ENCODE measurements at places on chromosomes 1 and 21.

DNA sequence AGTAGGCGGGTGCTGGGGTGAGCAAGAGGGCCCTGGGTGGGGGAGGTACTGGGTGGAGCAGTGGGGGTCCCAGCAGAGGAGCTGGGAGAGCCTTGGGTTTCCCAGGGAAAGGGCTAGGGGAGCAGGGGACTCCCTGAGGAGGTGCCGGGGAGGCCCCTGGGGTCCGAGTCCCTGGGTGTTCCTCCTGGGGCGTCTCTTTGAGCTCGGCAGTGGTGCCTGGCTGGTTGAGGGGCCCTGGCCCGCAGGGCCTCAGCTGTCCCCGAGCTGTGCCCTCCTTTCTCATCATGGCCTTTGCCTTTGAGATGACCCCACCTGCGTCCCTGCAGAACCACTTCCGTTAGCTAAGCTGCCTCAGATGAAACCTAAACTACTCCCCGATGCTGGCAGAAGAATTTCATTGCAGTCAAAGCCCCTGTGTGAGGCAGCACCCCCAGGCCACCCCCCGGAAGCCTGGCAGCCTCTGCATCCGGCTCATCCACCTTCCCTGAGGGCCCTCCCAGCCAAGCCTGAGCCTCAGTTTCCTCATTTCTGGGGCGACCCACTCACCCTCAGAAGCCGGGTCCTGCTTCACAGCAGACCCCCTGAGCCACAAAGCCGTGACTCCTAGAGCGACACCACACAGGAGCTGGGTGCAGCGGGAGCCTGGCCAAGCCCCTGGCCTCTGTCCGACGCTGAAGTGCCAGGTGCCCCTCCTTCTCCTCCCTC lies 43.5 kb upstream of the TRAPPC10 start:
- DNase-seq, result no peak

DNA sequence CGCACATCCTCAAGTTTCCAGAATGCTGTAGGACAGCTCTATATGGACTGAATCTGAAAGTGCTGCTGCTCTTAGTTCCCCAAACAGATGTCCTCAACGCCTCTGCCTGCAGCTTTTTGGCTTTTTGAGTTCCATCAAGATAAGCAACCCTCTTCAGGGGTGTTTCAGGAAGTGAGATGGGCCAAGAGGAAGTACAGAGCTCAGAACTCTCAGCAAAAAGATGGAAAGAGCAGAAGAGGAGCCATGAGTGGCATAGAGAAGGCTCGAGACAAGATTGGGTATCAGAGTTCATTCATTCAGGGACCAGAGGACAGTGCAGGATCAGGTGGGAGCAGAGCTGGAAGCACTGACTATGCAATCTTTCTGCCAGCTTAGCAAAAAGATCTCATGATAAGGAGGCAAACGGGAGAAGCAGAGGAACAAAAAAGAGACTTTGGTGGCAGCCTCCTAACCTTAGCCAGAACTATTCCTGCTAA lies at the start of the genes ADORA3 and TMIGD3:
ADORA3 (minus strand) TSS at position 49 of the 476 bp plus-strand sequence. CDS start 279 bp downstream, outside the sequence.
TMIGD3 (minus strand) TSS at position 49 of the 476 bp plus-strand sequence. CDS start 279 bp downstream, outside the sequence.
- DNase-seq, result no peak

DNA sequence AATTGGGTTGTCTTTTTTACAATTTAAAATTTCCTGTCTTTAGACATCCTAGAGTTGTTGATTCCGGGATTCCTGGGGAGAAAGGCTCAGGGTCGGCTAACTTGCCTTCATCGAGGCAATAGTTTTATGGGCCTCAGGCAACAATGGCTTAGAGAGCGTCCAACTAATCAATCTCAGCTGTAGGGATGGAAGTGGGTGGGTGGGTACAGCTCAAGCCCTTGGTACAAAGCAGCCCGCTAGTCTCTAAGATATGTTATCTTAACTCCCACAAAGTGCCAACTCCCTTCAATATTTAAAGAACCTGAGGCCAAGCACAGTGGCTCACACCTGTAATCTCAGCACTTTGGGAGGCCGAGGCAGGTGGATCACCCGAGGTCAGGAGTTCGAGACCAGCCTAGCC lies 6.9 kb upstream of the FMN2 start:
- DNase-seq, result no peak

GRCh38 chr1:5311634-5312292 lies 657.4 kb downstream of the AJAP1 start:
- no peak for DNase-seq

GRCh38 chr1:43565600-43566360 lies 35.1 kb downstream of the PTPRF start:
- peak; percentile 37 for DNase-seq

- no peak for DNase-seq
These were observed 20.2 kb downstream of the THEM4 start for GRCh38 chr1:151888972-151889570.

DNA sequence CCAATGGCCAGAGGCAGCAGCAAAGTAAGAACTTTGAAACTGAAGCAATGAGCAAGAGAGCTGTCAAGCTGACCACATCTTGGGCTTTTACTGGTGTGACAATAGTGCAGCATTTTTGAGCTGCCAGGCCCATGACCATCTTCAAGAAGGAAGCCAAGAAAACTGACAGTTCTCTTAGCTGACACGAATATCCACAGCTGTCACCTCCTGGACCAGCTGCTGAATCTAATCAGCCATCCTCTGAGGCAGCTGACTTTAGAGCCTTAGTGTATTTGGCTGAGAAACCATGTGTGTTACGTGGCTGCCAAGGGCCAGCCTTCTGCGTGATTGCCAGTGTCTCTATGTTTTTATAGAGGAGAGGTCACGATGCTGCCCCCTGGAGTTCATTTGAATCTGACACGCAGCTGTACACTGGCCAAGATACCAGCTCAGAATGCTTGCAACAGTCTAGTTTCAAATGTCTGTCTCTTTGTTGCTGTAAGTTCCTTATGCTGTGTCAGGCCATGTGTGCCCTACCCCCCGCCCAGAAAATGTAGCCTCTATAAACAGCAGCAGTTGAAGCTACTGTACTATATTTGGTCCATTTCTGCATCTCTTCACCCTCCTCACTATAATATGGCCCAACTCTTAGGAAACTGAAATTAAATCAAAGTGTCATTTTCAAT lies 39.7 kb downstream of the PALMD start:
- DNase-seq, result no peak

- DNase-seq, result no peak
These were observed 162.9 kb upstream of the GJB5 start for GRCh38 chr1:34591751-34592629.

GRCh38 chr1:112040891-112041740 lies 51.6 kb upstream of the KCND3 start:
- DNase-seq, result no peak

- no peak for DNase-seq
These were observed 375.9 kb downstream of the BRINP3 start for GRCh38 chr1:190101756-190102155.

DNA sequence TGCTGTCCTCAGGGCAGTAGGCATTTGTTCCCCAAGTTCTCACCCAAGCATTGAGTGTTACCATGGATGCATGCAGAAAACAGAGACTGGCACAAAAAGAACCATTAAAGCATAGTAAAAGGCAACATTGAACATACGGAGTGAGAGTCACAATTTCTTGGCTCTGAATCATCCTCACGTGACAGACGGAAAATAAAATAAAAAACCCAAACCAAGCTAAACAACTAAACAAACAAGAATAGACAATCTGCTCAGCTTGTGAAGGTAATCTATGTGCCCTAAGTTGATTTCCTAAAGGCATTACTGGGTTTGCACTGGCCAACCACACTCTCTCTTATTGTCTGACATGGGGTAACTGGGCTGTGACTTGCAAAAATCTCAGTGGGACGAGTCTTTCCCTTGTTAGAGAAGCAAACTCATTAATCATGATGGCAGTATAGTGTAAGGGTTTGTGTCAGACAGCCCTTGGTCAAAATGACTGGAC lies 306.0 kb downstream of the ASTN1 start:
- no peak for DNase-seq

GRCh38 chr1:67713057-67713846 lies 28.3 kb downstream of the GADD45A start:
- DNase-seq, result no peak

DNA sequence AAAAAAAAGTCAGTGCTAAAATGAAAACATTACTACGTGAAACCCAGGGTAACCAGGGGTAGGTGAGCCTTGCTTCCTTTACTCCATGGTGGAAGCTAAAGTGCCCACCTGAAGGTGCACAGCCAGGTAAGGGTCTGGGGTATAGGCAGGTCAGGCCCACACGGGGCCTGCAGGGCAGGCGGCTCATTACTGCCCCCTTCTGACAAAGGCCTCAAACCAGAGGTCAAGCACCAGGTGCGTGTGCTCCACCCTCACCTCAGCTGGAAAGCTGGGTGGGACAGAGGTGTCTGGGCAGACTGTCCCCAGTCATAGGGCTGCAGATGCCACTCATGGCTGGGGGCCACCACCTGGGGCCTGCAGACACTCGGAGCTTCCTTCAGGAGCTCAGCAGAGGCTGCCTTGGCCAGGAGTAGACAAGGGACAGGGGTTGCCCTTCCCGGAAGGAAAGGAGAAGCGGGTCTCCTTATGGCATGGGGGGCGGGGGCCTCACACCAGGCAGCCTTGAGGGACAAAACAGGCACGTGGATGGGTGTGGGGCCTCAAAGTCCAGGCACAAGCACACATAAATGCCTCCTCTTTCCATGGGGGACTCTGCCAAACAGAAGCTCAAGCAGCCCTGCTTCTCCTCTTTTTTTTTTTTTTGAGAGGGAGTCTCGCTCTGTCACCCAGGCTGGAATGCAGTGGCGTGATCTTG lies 36.2 kb downstream of the ACOT7 start:
- DNase-seq, result no peak

DNA sequence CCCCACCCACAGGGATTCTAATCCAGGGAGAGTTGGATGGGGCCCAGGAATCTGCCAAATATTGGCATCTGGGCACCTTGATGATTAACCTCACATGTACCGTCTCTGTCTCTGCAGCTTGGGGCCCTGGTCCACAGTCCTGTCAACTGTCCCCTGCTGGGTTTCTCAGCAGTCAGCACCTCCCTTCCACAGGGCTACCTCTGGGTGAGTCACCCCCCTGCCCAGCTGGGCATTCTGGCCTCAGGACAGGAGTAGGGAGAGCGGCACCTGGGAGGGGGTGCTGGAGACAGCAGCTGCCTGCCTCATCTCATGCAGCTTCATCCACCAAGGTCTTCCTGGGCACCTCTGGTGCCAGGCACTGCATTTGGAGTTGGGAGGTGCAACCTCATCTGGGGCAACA lies 100.6 kb upstream of the ACTL8 start:
- no peak for DNase-seq

DNA sequence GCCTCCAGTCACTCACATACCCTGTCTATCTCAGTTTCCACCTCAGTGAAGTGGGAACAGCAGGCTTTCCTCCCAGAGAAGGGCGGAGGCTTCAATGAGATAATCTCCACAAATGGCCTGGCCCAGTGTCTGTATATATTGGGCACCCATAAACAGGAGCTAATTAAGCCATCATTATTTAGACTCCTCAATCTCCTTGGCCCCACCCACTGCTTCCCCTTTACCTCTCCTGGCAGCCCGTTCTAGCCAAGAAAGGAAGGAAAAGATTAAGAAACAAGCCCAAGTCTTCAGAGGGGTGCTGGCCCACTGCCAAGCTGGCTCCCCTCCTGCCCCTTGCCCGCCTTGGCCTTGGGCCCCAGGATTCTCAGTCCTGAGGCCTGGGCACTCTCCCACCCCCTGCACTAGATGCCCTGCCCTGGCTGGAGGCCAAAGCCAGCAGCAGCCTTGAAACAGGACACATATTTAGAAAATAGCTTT lies 15.9 kb upstream of the EPB41 start:
- no peak for DNase-seq

DNA sequence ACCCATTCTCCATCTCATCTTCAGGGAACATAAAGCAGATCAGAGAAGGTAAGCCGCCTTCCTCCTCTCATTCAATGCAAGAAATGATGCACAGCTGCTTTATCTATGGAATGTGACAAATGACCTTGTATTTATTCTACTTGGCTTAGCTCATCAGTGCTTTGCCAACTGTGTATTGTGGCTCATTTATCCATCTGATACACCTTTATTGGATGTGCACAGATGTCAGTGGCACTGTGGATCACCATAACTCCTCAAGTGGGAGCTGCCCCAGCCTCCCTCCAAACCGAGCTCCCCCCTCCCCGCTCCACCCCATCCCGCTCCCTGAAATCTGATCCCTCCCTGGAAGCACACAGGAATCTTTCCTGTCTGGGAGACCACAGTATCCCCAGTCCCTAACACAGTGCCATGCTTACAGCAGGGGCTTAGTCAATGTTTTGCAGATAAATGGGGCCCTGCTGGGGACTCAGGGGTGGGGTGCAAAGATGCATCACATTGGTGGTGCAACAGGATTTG lies 156.0 kb upstream of the RAB4A start:
- DNase-seq, result no peak

- no peak for DNase-seq
These were observed 147.1 kb downstream of the SPATA46 start for GRCh38 chr1:162229549-162229948.

- DNase-seq, result no peak
These were observed 2.0 kb downstream of the TRIM17 start for GRCh38 chr1:228414511-228415211.

GRCh38 chr1:147826259-147826658 lies 65.9 kb upstream of the GJA5 start:
- DNase-seq, result no peak

DNA sequence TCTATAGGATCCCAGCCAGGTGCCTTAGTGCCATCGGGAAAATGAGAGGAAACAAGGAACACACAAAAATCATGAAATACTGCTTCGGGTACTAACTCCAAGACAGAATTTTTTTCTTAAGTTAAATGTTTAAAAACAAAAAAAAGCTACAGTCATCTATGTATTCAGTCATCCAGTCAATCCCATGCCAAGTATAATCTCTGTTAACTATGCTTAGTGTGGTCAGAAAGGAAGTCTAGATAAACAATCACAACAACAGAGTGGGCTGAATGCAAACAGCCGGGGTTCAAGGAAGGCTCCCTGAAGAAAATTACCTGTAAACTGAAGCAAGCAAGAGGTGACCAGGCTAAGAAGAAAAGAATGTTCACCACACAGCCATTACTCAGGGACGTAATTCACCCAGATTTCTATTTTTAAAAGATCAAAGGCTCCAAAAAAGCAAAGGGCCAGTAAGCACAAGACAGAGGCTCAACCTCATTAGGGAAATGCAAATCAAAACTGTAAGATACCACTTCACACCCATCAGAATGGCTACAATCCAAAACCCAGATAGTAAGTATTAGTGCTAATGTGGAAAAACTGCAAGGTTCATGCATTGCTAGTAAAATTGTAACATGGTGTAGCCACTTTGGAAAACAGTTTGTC lies 53.0 kb downstream of the RERE start:
- DNase-seq, result no peak

- no peak for DNase-seq
These were observed 5.0 kb downstream of the RUNX1 start for GRCh38 chr21:35044128-35044527.
